Activated gamma-delta T cell (primary cell): ENCODE measurements at places on chromosomes 16 and 17.

GRCh38 chr17:27449541-27449940 lies 6.7 kb upstream of the KSR1 start:
- DNase-seq: no peak

DNA sequence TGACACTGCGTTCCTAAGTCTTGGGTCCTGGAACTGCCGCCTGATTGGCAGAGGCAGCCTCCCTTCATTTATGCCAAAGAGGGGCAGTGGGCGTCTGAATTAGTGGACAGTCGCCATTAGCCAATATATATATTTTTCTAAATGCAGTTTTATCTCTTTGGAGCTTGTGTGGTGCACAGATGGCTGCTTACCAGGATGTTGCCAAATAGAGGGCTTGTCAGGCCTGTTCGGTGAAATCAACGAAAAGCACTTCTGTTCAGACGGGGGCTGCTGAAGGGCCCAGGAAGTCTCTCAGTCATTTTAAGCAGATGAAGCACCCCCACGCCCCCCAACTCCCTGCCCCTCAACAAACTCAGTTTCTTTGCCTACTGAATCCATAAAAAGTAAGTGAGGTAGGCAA lies 66.0 kb downstream of the RAP1GAP2 start:
- no peak for DNase-seq

DNA sequence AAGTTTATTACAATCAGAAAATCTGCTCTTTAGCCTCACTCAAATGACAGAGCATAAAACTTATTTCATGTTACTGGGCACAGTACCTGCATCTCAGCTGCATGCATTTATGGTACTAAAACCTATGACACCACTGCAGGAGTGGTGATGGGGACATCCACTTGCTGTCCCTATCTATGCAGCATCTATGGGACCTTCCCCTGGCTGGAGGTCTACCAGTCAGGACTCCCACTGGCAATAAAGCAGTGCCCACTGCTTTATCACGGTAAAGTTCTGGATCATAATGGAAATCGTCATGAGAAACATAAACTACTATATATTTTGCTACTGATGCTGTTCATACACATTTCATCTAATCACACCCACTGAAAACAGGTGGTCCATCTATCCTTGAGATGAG lies 26.2 kb downstream of the NSMCE1 start:
- DNase-seq: no peak

- no peak for DNase-seq
These were observed 55.7 kb downstream of the LYRM1 start for GRCh38 chr16:20956319-20956718.

DNA sequence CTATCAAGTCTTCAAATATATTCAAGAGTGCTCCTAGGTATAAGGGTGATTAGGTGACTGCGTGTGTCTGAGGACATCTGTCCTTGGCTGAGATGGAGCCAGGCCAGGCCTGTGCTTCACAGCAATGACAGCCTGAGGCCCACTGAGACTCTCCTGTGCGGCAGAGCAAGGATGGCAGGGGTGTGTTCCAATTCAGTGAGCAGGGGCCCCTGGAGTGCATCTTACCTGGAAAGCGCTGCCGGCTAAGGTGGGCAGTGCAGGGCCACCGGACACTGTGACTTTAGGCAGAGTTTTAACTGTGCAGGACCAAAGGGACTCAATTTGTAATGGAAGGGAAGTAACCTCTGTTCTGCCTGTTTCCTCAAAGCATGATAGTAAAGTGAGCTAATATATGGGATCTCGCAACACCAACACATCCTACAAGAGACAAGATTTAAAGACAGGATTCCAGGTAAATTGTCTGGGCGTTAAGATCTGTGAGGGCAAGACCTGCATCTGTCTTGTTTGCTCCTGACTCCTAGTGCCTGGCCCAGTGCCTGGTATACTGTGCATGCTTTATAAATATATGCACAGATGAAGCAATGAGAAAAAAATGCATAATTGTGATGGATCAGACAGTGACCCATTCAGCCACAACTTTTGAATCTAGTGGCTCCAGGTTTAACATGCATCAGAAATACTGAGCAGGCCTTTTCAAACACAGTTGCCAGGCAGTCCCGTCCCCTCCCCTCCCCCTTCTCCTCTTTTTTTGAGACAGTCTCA lies 86.7 kb downstream of the MRC2 start:
- DNase-seq: no peak

- DNase-seq: no peak
These were observed 36.5 kb upstream of the EFCAB3 start for GRCh38 chr17:62343764-62344270.

- DNase-seq: no peak
These were observed 66.8 kb downstream of the GPRC5B start for GRCh38 chr16:19817875-19818274.

GRCh38 chr17:42848093-42848492 lies 2.9 kb upstream of the AOC3 start:
- DNase-seq: no peak

DNA sequence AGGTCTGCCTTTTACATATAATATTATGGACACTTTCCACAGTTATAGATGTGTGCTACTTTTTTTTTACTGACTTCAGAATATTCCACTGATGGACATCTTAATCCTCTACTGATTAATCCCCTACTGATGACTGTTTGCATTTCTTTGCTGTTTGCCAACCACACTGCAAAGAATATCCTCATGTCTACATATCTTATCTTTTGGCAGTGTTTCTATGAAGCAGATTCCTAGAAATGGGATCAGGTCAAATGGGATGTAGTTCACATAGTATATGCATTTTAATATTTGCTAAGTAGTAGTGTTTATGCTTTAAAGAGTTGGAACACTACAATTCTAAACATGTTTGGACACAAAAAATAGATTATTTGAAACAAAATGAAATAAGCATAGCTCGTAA lies 3.2 kb downstream of the CCL3 start:
- DNase-seq: no peak

DNA sequence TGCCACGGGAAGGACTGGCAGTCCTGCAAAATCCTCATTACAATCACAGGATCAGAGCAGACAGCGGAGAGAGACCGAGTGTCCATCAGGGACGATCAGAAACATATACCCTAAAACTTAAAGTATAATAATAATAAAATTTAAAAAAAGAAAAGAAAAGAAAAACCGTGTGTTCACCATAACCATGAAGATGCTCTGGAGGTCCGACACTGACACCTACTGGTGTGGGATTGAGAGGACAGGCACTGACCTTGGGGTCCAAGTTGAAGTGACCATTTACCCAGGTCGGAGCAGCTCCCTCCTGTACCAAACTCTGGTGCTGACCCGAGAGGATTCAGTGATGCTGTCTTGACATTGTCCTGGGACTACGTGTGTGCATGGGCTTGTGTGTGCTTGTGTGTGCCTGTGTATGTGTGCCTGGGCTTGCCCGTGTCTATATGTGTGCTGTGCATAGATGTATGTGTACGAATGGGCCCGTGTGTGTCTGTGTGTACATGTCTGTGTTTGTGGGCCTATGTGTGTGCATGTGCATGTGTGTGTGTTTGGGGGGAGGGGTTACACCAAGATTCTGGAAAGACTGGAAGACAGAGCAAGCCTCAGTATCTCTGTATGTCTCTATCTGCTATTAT lies 10.0 kb upstream of the CD300LD start:
- no peak for DNase-seq

DNA sequence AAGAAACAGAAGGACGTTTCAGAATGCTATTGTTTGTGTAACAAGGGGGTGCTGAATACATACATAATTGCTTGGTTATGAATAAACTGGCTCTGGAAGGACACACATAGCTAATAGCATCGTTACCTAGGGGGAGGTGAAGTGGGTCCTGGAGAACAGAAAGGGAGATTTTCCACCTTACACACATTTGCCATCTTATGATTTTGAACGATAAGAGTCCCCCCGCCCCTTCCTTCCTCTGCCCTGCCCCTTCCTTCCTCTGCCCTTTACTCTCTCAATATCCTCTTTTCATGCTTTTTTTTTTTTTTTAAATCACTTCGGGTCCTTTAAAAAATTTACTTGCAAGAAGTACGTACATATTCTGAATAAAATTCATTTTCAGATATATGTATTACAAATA lies 902 bp upstream of the DHRS7B start:
- DNase-seq: no peak

- DNase-seq: no peak
These were observed 42.3 kb downstream of the FZD2 start for GRCh38 chr17:44599298-44600175.

- DNase-seq: no peak
These were observed 8.5 kb downstream of the CHTF8 start for GRCh38 chr16:69123910-69124309.

DNA sequence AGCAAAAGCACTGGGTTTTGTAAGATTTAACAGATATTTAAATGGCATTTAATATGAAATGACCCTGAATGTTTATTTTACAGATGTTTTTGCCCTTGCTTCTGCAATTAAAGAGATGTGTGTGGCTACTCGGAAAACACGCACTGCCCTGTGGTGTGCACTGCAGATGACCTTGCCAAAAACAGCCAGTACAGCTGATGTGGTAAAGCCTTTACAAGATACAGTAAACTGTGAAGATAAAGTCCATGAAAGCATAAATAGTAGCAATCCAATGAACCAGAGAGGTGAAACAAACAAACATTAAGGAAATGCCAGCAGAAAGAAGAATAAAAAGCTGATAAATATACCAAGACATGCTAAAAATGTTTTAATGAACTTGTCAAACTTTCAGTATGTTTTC lies 15.7 kb downstream of the CCDC43 start:
- no peak for DNase-seq

DNA sequence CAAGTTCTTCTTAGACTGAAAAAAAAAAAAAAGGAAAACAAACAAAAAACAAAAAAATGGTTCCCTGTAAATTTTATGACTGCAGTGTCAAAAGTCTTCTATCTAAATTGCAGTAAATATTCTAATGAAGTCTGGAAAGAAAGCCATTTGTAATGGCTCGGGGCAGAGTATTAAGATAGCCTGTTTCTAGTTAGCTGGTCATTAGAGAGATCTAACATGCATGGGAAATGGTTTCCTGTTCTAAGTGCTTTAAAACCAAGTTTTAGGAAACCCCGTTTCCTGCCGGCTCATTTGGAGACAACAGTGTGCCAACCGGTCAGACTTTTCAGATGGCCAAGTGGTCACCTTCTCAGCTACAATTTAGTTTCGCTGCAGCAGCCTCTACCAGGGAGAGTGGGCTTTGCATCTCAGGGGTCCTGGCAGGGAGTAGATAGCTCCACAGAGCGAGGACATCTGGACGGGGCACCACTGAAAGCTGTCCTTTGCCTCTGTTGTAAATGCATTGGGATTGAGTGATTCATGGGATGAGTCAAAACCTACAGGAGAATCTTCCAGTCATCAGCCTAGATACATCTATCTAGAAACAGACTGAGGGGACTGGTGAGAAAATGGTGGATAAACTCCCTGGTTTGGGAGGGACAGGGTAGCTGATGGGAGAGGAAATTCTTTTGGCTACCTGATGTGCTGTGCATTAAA lies 473.2 kb upstream of the SALL1 start:
- DNase-seq: no peak

DNA sequence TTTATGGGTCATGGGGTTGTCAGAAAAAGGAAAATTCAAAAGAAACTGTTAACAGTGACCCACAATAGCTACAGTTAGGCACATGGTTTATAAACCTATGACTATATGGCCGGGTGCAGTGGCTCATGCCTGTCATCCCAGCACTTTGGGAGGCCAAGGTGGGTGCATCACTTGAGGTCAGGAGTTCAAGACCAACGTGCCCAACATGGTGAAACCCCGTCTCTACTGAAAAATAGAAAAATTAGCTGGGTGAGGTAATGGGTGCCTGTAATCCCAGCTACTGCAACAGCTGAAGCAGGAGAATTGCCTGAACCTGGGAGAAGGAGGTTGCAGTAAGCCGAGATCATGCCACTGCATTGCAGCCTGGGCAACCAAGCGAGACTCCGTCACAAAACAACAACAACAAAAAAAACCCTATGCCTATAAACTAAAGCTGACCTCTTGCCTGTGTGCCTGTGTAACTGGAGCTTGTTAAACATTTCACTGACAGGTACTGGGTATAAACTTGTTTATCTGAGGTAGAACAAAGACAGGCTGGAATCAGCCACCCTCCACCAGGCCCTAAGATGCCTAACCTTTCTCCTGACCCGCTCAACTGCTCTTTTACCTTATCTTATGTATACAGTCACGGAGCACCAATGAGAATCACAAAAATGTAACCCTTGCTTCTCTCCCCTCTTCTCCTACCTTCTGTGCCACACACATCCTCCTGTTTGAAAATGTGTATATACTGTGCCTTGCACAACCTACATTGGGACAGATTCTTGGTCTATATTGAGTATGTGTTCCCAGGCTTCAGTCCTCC lies 62.9 kb upstream of the ATF7IP2 start:
- DNase-seq: no peak

- DNase-seq: no peak
These were observed 25.3 kb downstream of the CMIP start for GRCh38 chr16:81469710-81470535.
